Activated naive CD8-positive, alpha-beta T cell treated with anti-CD3 and anti-CD28 coated beads, Interleukin-2, amount 10 ng/mL, durations not matched to agents 7 days and 5 days (primary cell): ENCODE measurements at places on chromosomes 6 and 20. TPM values are rescaled to one million over a fixed set of nuclear protein-coding genes. Genes with fewer than 3 reads are reported as not detected.
A peak's percentile ranks its signal among the peaks of the same experiment; 100 is the strongest.

- DNase-seq, result no peak
Observed at GRCh38 chr6:34745277-34746103, 11.8 kb upstream of the SNRPC start.

GRCh38 chr6:157083343-157083742 lies 240.0 kb downstream of the TMEM242 start:
- no peak for DNase-seq

GRCh38 chr6:53794137-53794719 lies 577 bp upstream of the LRRC1 start:
- DNase-seq, result peak; percentile 67

GRCh38 chr20:38355161-38356012 lies 9.1 kb downstream of the LBP start:
- no peak for DNase-seq

- no peak for DNase-seq
Observed at GRCh38 chr20:57573894-57574293, 13.0 kb downstream of the PCK1 start.

- no peak for DNase-seq
Observed at GRCh38 chr20:37529968-37530600, 2.4 kb upstream of the BLCAP start.

- no peak for DNase-seq
Observed at GRCh38 chr6:111237852-111238251, 150.5 kb downstream of the SLC16A10 start.

GRCh38 chr6:50837589-50838445 lies 19.1 kb downstream of the TFAP2B start:
- DNase-seq, result no peak

DNA sequence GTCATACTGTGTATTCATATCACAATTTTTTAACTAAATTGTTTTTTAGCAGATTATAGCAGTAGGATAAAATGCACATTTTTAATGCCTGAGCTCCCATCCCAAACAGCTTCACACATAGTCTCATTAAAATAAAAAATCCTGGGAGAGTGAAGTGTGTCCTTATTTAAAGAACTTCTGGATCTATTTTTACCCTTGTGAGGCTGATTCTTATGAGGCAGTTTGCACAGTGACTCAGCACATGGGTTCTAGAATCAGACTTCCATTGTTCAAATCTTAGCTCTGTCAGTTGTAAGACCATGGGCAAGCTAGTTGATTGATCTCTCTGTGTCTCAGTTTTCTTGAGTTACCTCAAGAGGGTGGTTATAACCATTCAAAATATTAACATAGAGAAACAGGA lies 72.3 kb downstream of the MACROD2 start:
- DNase-seq, result no peak

DNA sequence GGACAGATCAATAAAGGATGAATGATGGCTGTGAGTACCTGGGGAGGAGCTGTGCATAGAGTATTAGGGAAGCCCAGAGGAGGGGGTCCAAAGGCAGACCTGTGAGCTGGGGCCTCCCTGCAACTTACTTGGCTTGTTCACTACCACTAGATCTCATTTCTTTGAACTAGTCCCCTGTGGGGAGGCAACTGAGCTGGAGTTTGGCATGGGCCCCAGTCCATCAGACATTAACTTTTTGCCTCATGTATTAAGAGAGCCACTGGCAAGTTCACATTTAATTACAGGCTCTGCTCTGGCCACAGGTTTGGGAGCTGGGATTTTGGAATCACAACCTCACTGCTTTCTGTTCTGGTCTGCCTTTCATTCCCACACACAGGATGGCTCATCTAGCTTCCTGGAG lies 254.1 kb downstream of the PRL start:
- DNase-seq, result no peak

- DNase-seq, result no peak
Observed at GRCh38 chr6:98974309-98974708, 26.6 kb upstream of the FBXL4 start.

GRCh38 chr6:28212510-28213212 lies 12.4 kb upstream of the ZSCAN9 start:
- DNase-seq, result no peak

GRCh38 chr20:46350986-46351267 lies 42.6 kb upstream of the CDH22 start:
- DNase-seq, result no peak

ANGPT4 gene
- total RNA-seq, result not detected

FAM162B gene
- not detected for total RNA-seq

CYB5R4 gene
- total RNA-seq, result 30.4 TPM

ZSWIM1 gene
- 13.0 TPM for total RNA-seq

XKR7 gene
- total RNA-seq, result not detected

CGA gene
- total RNA-seq, result not detected

NT5E gene
- total RNA-seq, result 30.7 TPM

C6orf52 gene
- total RNA-seq, result 0.54 TPM

PRR18 gene
- not detected for total RNA-seq

TSPO2 gene
- total RNA-seq, result not detected
